HCT116 (cell line): ENCODE measurements at places on chromosomes 2 and 18.

- DNase-seq, result no peak
These were observed 1.2 kb downstream of the PER2 start for GRCh38 chr2:238286987-238287736.

- no peak for DNase-seq
These were observed 1497.5 kb downstream of the DPP10 start for GRCh38 chr2:115939902-115940301.

GRCh38 chr2:122105877-122106206, 350.4 kb downstream of the TSN start:
- DNase-seq, result no peak

DNA sequence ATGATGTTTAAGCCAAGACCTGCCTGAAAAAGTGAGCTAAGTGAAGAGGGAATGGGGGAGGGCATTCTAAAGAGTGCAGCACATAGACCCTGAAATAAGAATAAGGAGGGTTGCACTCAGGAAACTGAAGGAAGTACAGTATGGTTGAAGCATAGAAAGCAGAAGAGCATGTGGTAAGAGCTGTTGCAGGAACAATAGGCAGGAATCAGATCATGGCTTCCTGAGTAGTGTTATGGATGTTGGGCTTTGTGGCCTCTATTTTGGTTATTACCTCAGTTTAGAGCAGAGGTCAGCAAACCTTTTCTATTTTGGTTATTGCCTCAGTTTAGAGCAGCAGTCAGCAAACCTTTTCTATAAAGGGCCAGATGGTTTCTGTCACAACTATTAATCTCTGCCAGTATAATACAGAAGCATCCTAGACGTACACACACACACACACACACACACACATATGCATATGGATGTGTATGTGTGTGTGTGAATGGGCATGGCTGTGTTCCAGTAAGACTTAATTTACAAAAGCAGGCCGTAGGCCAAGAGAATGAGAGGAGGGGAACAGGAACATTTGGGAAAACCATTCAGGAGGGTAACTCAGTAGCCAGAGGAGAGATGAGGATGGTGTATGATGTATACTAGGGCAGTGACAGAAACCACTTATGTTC, 91.1 kb upstream of the MYO3B start:
- no peak for DNase-seq

- DNase-seq, result no peak
These were observed 37.8 kb upstream of the RNF125 start for GRCh38 chr18:31980863-31981262.

GRCh38 chr18:48065601-48065995, 135.1 kb upstream of the SMAD2 start:
- no peak for DNase-seq

GRCh38 chr18:25518716-25519053, 166.7 kb upstream of the ZNF521 start:
- no peak for DNase-seq

- no peak for DNase-seq
These were observed 693.1 kb downstream of the DCC start for GRCh38 chr18:53033128-53033527.

DNA sequence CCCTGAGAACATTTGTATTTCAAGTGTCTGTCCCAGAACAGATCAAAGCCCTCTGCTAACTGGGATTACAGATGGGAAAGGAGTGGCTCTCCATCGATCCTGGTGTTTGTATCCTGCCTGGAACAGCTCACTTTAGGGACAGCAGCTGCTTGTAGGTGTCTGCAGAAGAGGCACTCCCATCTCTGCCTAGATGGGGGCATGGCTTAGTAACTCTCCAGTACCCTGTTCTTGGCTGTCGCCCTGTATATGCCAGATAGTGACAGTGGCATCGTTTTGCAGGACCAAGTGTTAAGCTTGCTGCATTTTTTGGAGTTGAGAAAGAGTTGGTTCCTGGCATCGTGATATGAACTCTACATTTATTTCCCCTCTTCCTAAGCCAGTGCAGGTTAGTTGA, 189.9 kb downstream of the SH3RF3 start:
- no peak for DNase-seq

- DNase-seq, result no peak
These were observed 72.8 kb downstream of the PLEKHA3 start for GRCh38 chr2:178553047-178553446.

GRCh38 chr2:206981739-206982340, 42.5 kb downstream of the CPO start:
- peak; percentile 36 for DNase-seq

GRCh38 chr2:5693287-5694201, 1.4 kb downstream of the SOX11 start:
- DNase-seq, result no peak

GRCh38 chr2:143192106-143192505, 62.9 kb downstream of the ARHGAP15 start:
- no peak for DNase-seq

DNA sequence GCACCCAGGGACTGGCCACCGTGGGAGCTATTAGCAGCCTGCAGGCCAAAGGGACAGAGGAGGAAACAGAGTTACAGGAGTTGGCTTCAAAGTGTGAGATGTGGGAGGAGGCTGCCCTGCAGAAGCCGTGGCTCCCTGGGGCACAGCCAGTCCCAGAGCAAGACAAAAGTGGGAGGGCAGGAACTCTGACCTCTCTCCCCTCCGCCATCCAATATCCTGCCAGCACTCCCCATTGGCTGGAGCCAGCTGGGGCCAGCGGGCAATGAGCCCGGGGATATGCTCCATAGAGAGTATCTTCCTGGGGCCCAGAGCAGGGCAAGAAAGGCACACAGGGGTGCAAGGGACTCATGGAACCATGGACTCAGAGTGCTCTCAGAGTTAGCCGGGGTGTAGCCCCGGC, 143.1 kb downstream of the INHBB start:
- no peak for DNase-seq

DNA sequence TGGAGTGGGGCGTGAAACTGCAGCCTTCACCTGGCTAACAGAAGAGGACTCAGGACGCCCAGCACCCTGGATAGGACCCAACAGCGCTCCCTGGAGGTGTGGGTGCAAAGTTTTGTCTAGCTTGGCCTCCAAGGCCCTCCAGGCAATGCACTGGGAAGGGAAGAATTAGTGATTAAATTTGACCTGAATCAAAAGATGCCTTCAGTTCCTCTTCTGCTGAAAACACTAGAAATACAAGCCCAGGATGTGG, 779 bp upstream of the TRIB2 start:
- peak; percentile 65 for DNase-seq
